ENCODE measurements at places on chromosomes 7 and 10.

DNA sequence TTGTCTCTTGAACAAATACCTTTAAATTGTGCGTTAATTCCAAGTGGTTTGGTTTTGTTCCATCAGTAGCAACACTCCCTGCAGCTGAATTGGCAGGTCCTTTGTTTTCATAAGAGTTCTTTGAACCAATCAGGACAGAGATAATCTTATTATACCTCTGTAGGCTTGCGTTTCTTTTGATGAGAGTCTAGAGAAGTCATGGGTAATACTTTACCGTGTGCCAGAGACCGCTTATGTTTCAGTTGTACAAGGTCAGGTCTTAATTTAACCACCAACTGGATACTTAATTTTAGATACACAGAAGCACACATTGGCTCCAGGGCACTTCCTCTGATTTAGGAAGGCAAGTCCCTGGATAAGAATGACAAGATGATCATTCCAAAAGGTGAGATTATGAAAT is at the start of gene ASB15:
ASB15 (plus strand) TSS at position 292 of the 400 bp plus-strand sequence. CDS start 12,682 bp downstream, outside the sequence.
- DNase-seq: peak; percentile 63

- no peak for DNase-seq
Observed at GRCh38 chr10:88131511-88132139, 268.2 kb downstream of the PTEN start.

GRCh38 chr10:1360558-1361164 is 304.5 kb downstream of the WDR37 start:
- DNase-seq: peak; percentile 70

GRCh38 chr7:18354108-18355085 is 141.2 kb upstream of the HDAC9 start:
- DNase-seq: no peak

DNA sequence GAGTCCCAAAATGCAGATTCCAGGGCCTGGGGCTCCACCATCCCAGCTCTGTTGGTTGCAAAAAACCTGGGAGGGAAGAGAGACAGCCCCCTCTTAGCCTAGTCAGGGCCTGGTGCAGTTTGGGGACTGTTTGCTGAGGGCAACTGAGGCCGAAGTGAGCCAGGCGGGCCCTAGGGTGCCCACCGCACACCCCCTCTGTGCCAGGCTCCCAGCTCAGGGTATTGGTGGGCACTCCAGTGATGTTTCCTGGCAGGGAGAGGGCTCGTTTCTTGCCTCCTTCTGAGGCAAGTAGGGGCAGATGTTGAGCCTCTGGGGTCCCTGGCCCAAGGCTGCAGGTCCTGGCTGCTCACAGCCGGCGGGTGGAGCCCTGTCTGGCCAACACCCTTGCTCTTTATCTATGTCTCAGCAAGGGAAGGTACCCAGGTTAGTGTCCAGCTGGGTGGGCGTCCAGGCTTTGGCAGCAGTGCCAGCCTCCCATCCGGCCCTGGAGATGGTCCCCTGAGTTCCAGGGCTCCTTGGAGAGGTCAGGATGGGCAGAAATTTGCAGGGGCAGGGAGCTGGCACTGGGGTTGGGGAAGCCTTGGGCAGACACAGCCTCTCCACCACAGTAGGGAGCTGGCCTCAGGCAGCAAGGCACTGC is 37.8 kb downstream of the KCTD7 start:
- no peak for DNase-seq

DNA sequence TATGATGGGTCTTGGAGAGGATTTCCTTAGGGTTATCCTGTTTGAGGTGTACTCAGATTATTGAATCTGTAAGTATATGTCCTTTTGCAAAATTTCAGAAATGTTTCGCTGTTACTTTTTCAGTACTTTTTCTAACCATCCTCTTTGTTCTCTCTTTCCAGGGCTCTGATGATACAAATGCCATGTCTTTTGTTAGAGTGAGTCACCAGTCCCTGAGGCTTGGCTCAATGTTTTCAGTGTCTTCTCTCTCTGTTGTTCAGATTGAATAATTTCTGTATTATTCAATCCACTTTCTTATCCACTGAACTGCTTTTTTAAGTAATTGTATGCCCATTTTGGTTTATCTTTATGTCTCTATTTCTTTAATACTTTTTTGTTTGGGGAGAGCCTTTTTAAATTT is 449.4 kb downstream of the TNS3 start:
- DNase-seq: no peak

- no peak for DNase-seq
Observed at GRCh38 chr7:5584821-5585220, 161.2 kb upstream of the TNRC18 start.

- DNase-seq: no peak
Observed at GRCh38 chr10:71573562-71574518, 145.7 kb downstream of the C10orf105 start.

GRCh38 chr7:70353946-70354335 is 755.7 kb downstream of the AUTS2 start:
- DNase-seq: no peak

GRCh38 chr7:5692112-5692844 is 89.2 kb downstream of the RNF216 start:
- peak; percentile 74 for DNase-seq

DNA sequence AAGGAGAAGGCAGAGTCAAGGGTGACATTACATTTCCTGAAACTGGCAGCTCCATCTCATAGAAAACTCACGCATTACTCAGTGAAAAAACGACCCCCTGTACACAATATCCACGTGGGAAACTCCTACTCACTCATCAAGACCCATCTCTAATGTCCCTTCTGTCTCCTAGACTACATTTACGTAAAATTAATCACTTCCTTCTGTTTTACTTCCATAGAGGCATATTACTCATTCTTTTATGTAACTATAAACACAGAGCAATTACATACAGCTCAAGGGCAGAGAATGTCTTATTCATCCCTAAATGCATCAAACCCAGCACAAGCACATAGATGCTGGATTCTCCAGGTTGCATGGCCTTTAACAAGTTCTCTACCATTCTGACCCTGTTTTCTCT is 281.8 kb downstream of the KCNMA1 start:
- DNase-seq: no peak

DNA sequence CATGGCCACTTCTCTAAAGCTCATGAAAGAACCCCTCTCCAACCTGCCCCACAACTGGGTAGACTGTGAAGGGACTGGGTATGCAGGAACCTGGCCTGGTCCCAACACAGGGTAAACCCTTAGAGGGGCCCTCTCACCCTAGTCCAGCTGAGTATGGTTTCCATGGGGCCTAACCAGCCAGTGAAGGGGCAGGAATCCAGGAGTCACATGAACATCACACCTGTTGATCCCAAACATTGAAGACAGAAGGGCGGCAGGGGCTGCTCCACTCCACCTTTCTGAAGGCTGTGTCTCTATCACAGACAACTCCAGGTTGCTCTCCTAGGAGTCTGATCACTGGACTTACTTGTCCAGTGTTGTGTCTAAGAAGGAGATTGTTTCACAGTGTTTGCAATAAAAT is 30.8 kb downstream of the GRID1 start:
- DNase-seq: no peak

DNA sequence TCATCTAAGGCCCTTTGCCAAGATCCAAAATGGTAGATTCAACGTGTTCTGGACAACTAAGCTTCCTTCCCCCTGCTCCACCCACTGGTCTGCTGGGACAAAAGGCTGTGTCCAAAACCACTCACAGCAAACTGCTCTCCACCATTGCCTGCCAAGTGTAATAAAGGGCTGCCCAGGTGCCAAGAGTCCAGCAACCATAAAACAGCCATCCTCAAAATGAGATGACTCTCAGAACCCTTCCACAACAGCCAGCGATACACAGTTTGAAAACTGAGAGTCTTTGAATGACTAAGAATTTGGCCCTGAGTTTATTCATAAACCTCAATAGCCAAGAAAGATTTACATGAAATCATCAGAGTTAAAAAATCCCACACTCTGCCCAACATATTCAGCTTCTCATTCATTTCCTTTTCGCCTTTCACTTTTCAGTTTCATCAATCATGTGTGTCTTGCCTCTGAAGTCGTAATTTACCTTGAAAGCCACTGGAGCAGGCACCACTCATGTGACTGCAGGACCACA is 658.1 kb upstream of the MGMT start:
- no peak for DNase-seq

- DNase-seq: no peak
Observed at GRCh38 chr10:53744746-53745145, 972.2 kb upstream of the MBL2 start.

DNA sequence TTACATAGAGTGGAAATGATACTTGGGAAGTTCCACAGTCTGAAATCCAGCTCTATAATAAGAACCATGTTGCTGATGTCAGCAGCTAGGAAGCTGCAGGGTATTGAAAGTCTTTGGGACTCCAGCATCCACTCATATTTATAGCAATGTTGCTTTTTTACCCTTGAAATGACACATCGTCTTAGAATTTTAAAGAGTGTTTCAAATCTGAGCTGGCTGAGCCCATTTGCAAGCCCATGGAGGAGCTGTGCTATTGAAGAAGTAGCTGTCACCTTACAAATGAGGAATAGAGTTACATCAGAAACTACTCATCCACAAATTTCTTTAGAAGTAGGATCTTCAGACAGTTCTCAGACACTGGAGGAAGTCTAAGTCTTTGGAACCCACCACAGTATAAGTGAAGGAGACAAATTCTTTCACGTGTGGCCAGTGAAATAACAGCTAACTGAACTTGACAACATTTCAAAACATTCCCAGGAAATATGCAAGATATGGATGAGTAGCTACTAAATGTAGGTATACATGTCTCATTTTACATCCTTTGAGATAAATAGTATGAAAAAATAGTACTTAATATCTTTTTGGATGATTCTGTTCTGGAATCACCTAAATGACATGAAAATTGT is 203.6 kb downstream of the ZNF365 start:
- no peak for DNase-seq

GRCh38 chr7:156545979-156546378 is 94.6 kb upstream of the RNF32 start:
- no peak for DNase-seq

DNA sequence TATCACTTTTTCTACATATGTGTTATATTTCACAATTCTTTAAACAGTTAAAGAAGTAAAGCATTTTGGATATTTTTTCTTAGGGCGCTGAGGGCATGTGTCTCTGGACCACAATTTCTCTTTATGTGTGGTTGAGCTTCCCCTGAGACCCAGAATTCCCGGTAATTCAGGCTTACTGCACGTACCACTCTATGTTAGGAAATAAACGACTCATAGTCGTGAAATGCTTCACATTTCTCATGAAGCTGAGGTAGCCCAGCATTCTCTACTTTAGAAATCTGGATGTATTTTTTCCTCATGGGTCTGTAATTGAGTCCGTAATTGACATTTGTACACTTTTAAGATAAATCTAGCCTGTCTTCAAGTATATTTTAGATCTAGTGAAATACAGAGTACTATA is 170.6 kb downstream of the FZD1 start:
- DNase-seq: no peak

- no peak for DNase-seq
Observed at GRCh38 chr7:105691680-105692564, 110.6 kb upstream of the EFCAB10 start.

GRCh38 chr7:103719070-103719469 is 270.4 kb downstream of the RELN start:
- no peak for DNase-seq

DNA sequence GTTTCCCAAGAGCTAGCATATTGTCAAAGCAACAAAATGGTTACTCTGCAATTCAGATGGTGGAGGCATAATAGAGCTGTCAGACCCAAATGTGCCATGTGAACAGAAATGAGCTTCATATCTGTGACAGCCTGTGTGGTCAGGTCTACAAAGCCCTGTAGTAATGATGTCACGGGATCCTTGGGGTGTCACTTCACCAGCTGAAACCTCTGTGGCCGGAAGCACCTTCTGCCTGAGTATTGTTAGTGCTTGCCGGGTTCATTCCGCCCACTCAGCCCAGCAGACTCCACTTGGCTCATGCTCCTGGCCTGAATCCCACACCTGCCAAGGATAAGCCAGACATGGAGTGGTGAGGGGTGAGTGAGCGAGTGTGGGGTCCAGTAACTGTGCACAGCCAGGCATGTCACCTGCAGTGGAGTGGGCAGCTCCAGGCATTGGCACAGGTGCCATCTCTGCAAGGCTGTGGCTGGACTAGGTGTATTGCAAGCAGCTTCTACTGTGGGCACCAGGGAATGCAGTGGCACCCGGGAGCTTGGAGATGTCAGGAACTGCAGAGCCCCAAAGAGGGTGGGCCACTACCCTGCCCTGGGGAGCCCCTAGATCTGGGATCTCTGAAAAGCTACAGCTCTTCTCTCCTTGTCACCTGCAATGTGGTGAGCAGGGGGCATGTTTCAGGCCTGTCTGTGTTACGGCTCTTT is 341.9 kb upstream of the CHRM2 start:
- no peak for DNase-seq

DNA sequence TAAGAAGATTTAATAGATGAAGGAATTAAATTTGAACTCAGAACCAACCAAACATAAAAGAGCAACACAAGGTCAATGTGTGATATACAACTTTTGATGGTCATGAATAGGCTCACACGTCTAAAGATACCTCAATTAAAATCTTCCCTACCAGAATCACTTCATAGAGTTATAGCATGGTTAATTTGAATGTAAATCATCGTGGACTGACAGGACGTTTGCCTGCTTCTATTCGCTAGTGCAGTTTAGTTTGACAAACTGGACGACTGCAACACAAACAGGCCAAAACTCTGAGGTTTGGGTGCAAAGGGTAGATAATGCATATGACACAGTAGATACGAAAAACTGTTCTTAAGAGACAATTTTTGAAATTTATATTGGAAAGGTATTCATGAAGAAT is 32.5 kb upstream of the CNTNAP2 start:
- DNase-seq: no peak

- peak; percentile 61 for DNase-seq
Observed at GRCh38 chr7:4650433-4651047, 31.6 kb upstream of the FOXK1 start.

GRCh38 chr7:82078807-82079206 is 309.0 kb upstream of the HGF start:
- no peak for DNase-seq

DNA sequence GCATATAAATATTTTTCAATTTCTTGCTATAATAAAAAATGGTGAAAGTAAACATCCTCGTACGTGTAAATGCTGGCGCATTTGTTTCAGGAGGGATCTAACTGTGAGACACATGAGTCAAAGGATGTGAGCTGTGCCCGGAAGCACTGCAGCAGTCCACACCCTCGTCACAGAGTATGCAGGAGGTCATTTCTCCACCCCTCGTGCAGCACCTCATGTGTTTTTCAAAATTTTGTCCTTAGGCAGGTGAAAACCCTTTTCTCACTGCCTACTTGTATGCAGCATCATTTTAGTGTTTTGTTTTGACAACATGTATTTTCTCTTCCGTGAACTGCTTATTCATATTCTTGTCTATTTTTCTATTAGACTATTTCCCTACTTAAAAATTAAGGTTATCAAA is 162.7 kb downstream of the AVL9 start:
- no peak for DNase-seq

DNA sequence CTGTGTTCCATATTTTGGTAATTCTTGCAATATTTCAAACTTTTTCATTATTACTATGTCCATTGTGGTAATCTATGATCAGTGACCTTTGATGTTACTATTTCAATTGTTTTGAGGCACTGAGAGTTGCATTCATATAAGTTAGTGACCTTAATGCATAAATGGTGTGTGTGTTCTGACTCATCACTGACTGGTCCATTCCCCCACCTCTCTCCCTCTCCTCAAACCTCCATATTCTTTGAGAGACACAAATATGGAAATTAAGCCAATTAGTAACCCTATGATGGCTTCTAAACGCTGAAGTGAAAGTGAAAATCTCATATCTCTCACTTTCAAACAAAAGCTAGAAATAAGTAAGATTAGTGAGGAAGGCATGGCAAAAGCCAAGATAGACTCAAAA is 739.6 kb downstream of the CCSER2 start:
- DNase-seq: no peak

GRCh38 chr10:117980755-117981702 is 65.7 kb downstream of the RAB11FIP2 start:
- no peak for DNase-seq
